Nephron progenitor cell (in vitro differentiated cells): ENCODE measurements at places on chromosomes 6 and 20.
A peak's percentile ranks its signal among the peaks of the same experiment; 100 is the strongest.

DNA sequence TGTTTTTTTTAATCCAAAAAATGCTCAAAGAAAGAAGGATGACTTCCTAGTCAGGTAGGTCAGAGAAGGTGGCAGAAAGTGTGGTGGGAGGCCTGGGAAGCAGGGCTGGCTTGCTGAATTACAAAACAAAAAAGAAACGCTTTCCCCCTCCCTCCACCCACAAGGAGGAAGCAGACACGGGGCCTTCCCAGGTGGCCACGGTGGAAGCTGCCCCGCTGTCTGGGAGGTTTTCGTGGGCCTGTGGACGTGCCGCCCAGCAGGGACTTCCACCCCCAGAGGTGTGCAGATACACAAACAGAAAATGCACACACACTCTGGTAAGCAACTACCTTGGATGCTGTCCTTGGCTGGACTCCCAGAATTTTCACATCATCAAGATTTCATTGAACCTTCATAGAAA lies 198.2 kb upstream of the CDH4 start:
- no peak overlapping the region for H3K27ac ChIP-seq
- no peak overlapping the region for H3K4me3 ChIP-seq
- peaks cover 16% of the 10 kb centered on the region for H3K4me1 ChIP-seq
- H3K36me3 ChIP-seq, result no peaks in the 10 kb centered on the region
- no peak for DNase-seq

- peak overlapping the region; percentile 95 for H3K4me3 ChIP-seq
- no peak for DNase-seq
- H3K27me3 ChIP-seq, result peaks cover 3% of the 10 kb centered on the region
- H3K27ac ChIP-seq, result peak overlapping the region; percentile 99
- peaks cover 12% of the 10 kb centered on the region for H3K36me3 ChIP-seq
- peaks cover 59% of the 10 kb centered on the region for H3K4me1 ChIP-seq
These were observed 59.5 kb downstream of the TRIM38 start for GRCh38 chr6:26022132-26022472.

DNA sequence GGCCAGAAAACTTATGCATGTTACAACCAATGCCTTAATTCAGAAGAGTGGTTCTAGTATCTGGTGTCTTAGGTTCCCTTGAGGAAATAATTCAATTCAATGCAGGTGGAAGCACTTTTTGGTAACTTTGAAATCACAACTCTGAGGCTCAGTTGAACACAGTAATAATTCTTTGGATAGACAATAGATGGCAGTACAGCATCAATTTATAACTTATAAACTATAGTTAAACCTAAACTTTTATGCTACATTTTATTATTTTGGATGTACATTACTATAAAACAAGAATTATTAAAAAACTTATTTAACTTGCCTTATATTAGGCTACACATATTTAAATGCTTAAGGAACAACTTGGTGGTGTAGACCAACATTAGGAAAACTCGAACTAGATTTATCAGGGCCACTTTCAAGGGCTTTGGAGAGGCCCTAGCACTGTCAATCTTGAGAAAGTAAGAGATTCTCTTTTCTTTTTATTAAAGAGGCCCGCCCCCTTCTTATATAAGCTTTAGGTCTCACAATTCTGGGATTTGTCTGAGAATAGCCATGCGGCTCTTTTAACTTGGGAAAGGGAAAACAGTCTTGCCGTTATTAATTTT lies 85.9 kb downstream of the CRYBG1 start:
- no peaks in the 10 kb centered on the region for H3K36me3 ChIP-seq
- H3K4me3 ChIP-seq, result no peak overlapping the region
- no peak overlapping the region for H3K27ac ChIP-seq
- no peak for DNase-seq
- H3K4me1 ChIP-seq, result peaks cover 5% of the 10 kb centered on the region
- peaks cover 25% of the 10 kb centered on the region for H3K27me3 ChIP-seq

- no peak overlapping the region for H3K27ac ChIP-seq
- peaks cover 39% of the 10 kb centered on the region for H3K36me3 ChIP-seq
- H3K4me1 ChIP-seq, result no peaks in the 10 kb centered on the region
- DNase-seq, result no peak
- H3K27me3 ChIP-seq, result no peaks in the 10 kb centered on the region
These were observed 132.7 kb upstream of the SLC22A16 start for GRCh38 chr6:110609101-110609500.

DNA sequence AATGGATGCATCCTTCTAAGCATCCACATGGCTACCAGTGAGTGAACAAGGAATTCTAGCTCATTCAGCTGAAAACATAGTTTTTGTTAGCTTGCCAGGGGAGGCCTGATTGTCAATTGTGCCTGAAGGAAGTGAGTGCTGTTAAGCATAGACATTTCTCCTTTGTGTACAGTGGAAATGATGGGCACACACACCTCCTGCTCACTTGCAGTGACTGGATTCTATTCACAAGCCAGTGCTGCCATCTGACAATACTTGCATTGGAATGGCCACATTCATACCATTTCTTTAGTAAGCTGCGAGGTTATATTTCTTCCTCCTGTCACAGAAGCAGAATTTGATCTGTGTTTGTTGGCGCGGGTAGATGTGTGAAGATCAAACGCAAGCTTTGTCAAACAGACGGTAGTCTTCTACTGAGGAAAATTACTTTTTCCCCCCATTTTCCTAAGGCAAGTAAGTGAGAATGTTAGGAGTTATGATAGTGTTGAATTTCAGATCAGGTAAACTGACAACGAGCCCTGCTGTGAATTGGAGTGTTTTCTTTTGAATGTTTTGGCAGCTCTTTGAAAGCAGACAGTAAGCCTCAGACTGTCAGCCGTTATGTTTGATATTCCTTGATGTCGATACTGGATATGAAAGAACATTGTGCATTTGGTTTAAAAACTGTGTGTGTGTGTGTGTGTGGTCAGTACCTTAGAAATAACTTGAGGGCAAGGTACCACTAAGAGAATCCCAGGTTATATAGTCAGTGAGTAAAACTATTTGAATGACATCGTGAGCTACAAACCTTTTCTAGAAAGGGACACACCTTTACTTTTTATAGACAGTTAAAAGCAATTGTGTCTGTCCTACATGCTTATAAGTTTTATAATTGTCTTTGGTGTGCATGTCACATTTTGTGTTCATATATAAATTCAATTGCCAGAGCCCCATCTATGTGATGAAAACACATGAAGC lies 84.2 kb upstream of the BMP2 start:
- no peaks in the 10 kb centered on the region for H3K36me3 ChIP-seq
- no peak for DNase-seq
- H3K4me3 ChIP-seq, result no peak overlapping the region
- peaks cover 2% of the 10 kb centered on the region for H3K27me3 ChIP-seq

DNA sequence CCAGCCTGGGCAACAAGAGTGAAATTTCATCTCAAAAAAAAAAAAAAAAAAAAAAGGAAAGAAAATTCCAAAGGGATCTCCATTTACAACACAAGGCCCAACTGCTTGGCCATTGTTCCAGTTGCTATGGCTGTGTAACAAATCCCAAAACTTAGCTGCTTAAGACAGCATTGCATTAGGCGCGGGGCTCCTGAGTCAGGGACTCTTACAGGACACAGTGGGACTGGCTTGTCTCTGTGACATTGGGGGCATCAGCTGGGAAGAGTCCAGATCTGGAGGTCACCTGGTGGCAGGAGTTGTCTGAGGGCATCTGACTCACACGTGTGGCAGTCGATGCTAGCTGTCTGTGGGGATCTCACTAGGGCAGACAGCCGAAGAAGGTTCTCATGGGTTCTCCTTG lies 35.6 kb downstream of the TTLL9 start:
- no peak overlapping the region for H3K27ac ChIP-seq
- no peaks in the 10 kb centered on the region for H3K27me3 ChIP-seq
- peaks cover 4% of the 10 kb centered on the region for H3K4me1 ChIP-seq
- no peak overlapping the region for H3K4me3 ChIP-seq

- peaks cover 14% of the 10 kb centered on the region for H3K36me3 ChIP-seq
- peaks cover 41% of the 10 kb centered on the region for H3K4me1 ChIP-seq
- no peak for DNase-seq
- H3K4me3 ChIP-seq, result no peak overlapping the region
These were observed 52.2 kb downstream of the LYRM4 start for GRCh38 chr6:5208471-5208971.

- no peak for DNase-seq
- H3K36me3 ChIP-seq, result no peaks in the 10 kb centered on the region
- H3K27me3 ChIP-seq, result peaks cover 14% of the 10 kb centered on the region
- no peak overlapping the region for H3K4me3 ChIP-seq
These were observed 84.8 kb upstream of the EYA2 start for GRCh38 chr20:46809706-46810360.

DNA sequence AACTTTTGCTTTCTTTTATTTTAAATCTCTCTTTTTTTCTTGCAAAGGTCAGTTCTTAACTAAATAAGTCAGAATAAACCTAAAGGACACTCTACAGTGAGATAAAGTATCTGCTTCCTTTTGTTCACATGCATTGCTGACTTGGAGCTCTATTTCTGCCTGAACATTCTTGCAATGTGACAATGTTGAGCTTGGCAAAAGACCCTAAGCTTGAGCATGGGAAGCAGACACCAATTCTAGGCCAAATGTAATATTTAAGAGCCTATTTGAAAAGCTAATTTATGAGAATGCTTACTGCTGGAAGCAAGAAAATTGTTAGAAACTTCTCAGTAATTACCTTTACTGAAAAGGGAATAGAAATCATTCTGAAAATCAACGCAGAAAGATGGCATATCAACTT lies 556.2 kb downstream of the CBLN4 start:
- H3K27me3 ChIP-seq, result peaks cover 4% of the 10 kb centered on the region
- no peaks in the 10 kb centered on the region for H3K36me3 ChIP-seq
- no peak overlapping the region for H3K4me3 ChIP-seq
- DNase-seq, result no peak
- peaks cover 2% of the 10 kb centered on the region for H3K4me1 ChIP-seq
- H3K27ac ChIP-seq, result no peak overlapping the region

GRCh38 chr20:24742436-24742835 lies 206.6 kb upstream of the CST7 start:
- H3K27ac ChIP-seq, result no peak overlapping the region
- H3K4me3 ChIP-seq, result no peak overlapping the region
- no peaks in the 10 kb centered on the region for H3K36me3 ChIP-seq
- DNase-seq, result no peak
- peaks cover 42% of the 10 kb centered on the region for H3K4me1 ChIP-seq
- H3K27me3 ChIP-seq, result peaks cover 3% of the 10 kb centered on the region

GRCh38 chr20:34015401-34016335 lies 22.0 kb downstream of the RALY start:
- peaks cover 57% of the 10 kb centered on the region for H3K4me1 ChIP-seq
- peaks cover 19% of the 10 kb centered on the region for H3K36me3 ChIP-seq
- H3K27ac ChIP-seq, result no peak overlapping the region
- no peak for DNase-seq

GRCh38 chr20:22429175-22430153 lies 154.9 kb downstream of the FOXA2 start:
- no peak overlapping the region for H3K27ac ChIP-seq
- H3K27me3 ChIP-seq, result peaks cover 16% of the 10 kb centered on the region
- DNase-seq, result no peak
- H3K4me3 ChIP-seq, result peak overlapping the region; percentile 57
- H3K4me1 ChIP-seq, result peaks cover 65% of the 10 kb centered on the region
- peaks cover 6% of the 10 kb centered on the region for H3K36me3 ChIP-seq

DNA sequence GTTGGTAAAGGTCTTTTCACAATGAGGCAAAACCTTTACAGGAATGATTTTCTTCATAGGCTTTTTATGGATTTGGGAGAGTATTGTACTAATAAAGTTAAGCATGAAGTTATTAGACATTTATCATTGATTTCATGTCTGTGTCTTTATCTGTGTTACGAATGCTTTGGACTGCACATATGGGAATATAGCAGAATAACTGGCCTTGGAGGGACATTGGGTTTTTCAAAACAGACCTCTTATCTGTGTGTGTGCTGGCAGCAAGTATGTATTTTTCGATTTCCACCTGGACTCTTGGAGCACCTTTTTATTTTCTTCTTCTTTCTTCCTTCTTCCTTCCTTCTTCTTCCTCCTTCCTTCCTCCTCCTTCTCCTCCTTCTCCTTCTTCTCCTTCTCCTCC lies 74.6 kb downstream of the CDKAL1 start:
- DNase-seq, result no peak
- no peak overlapping the region for H3K27ac ChIP-seq
- H3K4me1 ChIP-seq, result peaks cover 16% of the 10 kb centered on the region
- H3K4me3 ChIP-seq, result no peak overlapping the region
- H3K27me3 ChIP-seq, result peaks cover 3% of the 10 kb centered on the region
- H3K36me3 ChIP-seq, result peaks cover 13% of the 10 kb centered on the region

- no peaks in the 10 kb centered on the region for H3K36me3 ChIP-seq
- no peak for DNase-seq
- peak overlapping the region; percentile 61 for H3K27ac ChIP-seq
- no peak overlapping the region for H3K4me3 ChIP-seq
These were observed 87.4 kb downstream of the CD24 start for GRCh38 chr6:106886922-106887797.

GRCh38 chr6:151822252-151823111 lies 15.0 kb downstream of the ESR1 start:
- no peaks in the 10 kb centered on the region for H3K36me3 ChIP-seq
- H3K27ac ChIP-seq, result no peak overlapping the region
- no peak overlapping the region for H3K4me3 ChIP-seq

DNA sequence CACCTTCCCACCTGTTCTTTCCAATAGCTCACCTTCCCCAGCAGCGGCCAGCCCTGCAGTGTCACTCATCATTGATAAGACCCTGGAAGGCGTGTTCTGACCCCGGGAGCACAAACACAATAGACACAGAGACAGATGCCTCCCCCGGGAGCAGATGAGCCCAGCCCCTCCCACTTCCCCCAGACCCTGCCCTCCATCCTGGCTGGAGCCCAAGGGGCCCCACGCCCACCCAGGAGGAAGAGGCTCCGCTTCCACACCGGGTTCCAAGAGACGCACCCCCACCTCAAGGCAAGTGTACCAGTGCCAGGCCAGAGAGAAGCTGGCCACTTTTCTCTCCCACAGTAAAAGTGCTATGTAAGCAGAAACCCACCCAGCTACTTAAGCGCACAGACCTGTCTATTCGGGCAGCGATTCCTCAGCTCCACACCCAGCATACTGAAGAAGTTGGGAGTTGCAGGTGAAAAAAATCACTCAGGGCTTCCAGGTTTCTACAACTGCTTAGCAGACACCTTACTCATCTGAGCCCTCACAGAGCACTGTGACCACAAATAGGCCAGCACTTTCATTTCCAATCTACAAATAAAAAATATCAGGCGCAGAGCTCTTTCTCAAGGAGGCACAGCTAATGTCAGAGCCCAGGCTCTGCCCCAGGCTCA lies 93.4 kb upstream of the NXT1 start:
- peaks cover 29% of the 10 kb centered on the region for H3K4me1 ChIP-seq
- peak; percentile 23 for DNase-seq

- no peak overlapping the region for H3K4me3 ChIP-seq
- H3K36me3 ChIP-seq, result no peaks in the 10 kb centered on the region
- no peak overlapping the region for H3K27ac ChIP-seq
- H3K27me3 ChIP-seq, result no peaks in the 10 kb centered on the region
- H3K4me1 ChIP-seq, result no peaks in the 10 kb centered on the region
- DNase-seq, result no peak
These were observed 103.5 kb downstream of the BFSP1 start for GRCh38 chr20:17427638-17428037.

DNA sequence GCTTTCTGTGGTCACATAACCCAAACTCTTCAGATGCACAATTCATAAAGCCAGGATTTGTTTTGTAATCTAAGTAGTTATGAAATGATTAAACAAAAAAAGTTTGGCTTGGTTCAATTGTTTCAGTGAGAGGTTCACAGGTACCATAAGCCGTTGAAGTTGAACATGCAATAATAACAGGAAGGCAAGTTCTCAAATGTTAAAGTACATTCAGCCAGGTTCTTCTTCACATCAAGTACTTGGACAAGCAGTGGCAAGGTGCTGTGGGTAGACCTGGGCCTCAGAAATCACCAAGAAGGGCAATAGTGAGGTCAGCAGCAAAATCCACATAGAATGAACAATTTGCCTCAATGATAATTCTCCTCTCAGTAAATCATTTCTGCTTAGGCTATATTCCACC lies 175.5 kb downstream of the EPM2A start:
- H3K27me3 ChIP-seq, result peaks cover 2% of the 10 kb centered on the region
- H3K36me3 ChIP-seq, result no peaks in the 10 kb centered on the region
- no peak overlapping the region for H3K4me3 ChIP-seq
- DNase-seq, result no peak
